NCI-H1092 (cell line): ENCODE measurements at places on chromosomes 2 and 18.
A peak's percentile ranks its signal among the peaks of the same experiment; 100 is the strongest.

DNA sequence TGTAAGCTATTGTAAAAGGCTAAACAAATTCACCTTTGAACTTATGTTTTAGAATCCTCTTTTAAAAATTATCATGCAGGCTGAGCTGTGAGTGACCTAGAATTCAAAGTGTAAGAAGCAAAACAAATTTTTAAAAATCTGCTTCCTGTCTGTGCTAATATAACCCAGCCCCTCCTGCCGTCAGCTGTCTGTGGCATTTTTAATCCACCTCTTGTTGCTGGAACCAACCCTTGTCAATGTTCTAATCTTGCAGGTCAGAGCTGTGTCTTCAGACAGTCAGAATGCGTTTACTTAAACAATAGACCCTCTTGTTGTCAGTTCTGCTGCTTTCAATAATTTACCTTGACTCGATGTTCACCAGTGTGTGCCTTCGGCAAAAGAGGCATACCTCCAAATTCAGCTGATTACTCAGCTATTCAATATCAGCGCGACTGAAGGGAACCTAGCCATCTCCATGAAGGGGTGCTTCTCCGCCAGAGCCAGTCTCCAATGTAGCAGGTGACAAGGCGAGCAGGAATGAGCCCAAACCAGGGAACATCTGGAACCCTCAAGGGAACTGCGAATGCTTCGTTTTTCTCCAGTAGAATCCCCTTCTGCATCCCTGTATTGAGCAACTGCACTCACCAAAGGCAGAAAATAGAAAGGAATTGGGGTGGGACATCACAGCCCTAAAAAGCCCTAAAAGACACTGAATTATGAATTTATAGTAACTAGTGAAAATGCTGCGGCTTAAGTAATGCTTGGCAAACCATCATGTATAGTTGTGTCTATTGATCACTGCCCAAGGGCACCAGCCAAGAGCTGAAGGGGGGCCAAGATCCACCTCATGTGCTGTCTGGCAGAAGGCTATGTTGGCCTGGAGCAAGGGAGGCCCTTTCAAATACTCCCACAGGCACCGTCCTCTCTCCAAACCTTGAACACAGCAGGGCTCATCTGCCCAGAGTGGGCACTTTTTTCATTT lies 62.5 kb downstream of the LYPD6B start:
- DNase-seq, result no peak

GRCh38 chr2:29314816-29315571 lies 199.8 kb downstream of the CLIP4 start:
- DNase-seq, result no peak

GRCh38 chr18:61643884-61644647 lies 248.7 kb downstream of the RNF152 start:
- no peak for DNase-seq

GRCh38 chr18:37393221-37393827 lies 172.3 kb downstream of the CELF4 start:
- DNase-seq, result peak; percentile 15

DNA sequence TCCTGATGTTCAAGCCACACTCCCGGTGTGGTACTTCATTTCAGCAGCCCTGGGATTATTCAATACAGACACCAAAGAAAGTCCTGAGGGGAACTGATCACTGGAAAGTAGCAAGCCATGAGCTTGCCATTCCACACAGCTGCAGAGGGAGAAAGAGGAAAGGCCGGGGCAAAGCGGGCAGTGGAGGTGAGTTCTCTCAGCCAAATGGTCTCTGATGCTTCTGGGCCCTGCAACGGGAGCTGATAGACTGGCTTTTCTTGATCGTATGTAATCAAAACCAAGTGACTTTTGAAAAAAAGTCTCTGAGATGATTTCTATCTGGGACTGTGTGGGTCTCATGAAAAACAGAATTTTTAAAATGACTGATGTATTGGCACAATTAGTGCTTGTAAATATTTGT lies 152.9 kb downstream of the ALPK2 start:
- DNase-seq, result no peak

DNA sequence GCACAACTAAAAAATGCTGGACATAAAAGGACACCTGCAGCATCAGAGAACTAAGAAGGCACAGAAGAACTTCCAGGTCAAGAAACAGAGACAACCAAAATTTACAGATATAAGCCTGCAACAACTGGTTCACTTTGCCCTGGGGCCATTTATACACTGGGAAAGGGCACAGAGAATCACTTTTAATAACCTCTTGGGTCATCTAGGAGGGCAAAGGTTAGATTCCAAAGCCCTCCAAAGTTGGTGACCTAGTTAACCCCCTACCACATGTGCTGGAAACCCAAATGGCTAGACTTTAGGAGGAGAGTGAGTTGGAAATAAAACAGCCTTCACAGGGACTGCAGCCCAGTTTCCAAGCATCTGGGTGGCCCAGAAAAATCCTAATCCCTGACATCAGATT lies 3.3 kb downstream of the RNU4ATAC start:
- no peak for DNase-seq
